ENCODE measurements at places on chromosomes 5 and 9.

DNA sequence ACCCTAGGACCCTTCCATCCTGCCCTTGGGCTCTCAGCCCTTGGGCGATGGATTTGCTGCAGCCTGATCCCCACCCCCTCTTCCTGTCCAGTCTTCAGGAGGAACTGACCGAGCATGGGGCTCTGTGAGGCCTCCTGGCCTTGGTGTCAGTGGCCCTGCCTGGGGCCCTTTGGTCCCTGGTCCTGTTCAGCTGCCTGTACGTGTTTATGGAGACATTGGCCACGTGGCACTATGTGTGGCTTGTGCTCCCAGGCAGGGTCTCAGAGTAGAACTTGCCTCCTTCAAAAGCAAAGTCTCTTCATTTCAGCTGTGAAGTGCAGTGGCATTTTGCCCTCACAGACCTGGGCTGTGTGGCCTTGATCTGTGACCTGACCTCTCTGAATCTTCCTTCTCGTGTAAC, 11.1 kb downstream of the FCN2 start:
- no peak overlapping the region for H3K4me3 ChIP-seq
- peaks cover 2% of the 10 kb centered on the region for H3K4me1 ChIP-seq
- H3K27ac ChIP-seq, result no peak overlapping the region
- no peaks in the 10 kb centered on the region for H3K36me3 ChIP-seq
- DNase-seq, result no peak
- H3K27me3 ChIP-seq, result no peaks in the 10 kb centered on the region

- H3K36me3 ChIP-seq, result no peaks in the 10 kb centered on the region
- no peaks in the 10 kb centered on the region for H3K4me1 ChIP-seq
- H3K4me3 ChIP-seq, result no peak overlapping the region
- H3K27ac ChIP-seq, result no peak overlapping the region
Observed at GRCh38 chr5:51632793-51633192, 249.5 kb downstream of the ISL1 start.

- H3K27ac ChIP-seq, result no peak overlapping the region
- DNase-seq, result no peak
- no peak overlapping the region for H3K4me3 ChIP-seq
- H3K4me1 ChIP-seq, result no peaks in the 10 kb centered on the region
- H3K36me3 ChIP-seq, result no peaks in the 10 kb centered on the region
Observed at GRCh38 chr9:101586651-101587050, 8.1 kb downstream of the PPP3R2 start.

DNA sequence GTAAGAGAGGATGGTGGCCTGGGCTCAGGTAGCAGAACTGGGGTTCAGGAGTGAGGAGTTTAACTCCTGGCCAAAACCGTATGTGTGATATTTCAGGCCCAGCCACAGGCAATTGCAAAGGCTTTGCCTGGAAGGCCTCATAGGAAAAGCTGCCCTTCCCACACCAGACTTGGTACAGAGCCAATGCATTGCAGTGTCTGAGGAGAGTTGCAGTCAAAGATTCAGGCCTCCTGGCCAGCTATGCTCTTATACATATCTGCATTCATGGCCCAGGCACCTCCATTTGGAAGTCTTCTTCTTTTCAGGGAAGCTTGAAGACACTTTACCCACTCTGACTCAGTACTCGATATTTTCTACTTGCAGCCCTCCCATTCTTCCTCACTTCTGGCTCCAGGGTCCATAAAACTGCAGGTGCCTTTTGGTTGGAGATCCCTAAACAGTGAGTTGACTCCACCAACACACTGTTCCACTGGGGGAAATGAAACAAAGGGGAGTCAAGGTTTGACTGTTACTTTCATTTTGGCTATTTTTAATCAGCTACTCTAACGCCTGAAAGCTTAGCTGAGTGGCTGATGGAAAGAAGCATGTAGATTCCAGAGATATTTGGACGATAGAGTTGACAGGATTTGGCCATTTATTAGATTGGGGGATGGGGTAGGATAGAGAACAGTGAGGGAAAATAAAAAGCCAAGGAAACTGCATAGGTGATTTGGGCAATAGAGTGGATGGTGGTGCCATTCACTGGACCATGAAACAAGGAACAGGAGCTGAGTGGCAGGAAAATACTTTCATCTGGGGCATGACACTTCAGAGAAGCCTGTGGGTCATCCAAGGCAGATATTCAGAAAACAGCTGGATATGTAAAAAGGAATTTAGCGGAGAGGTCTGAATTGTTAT, 30.6 kb upstream of the IL33 start:
- H3K4me3 ChIP-seq, result no peak overlapping the region
- H3K4me1 ChIP-seq, result no peaks in the 10 kb centered on the region
- H3K27ac ChIP-seq, result no peak overlapping the region
- no peak for DNase-seq
- H3K27me3 ChIP-seq, result no peaks in the 10 kb centered on the region

GRCh38 chr5:39829441-39829840, 404.7 kb upstream of the DAB2 start:
- H3K4me1 ChIP-seq, result no peaks in the 10 kb centered on the region
- H3K27ac ChIP-seq, result no peak overlapping the region
- no peaks in the 10 kb centered on the region for H3K27me3 ChIP-seq
- no peak for DNase-seq
- H3K4me3 ChIP-seq, result no peak overlapping the region
- H3K36me3 ChIP-seq, result no peaks in the 10 kb centered on the region

DNA sequence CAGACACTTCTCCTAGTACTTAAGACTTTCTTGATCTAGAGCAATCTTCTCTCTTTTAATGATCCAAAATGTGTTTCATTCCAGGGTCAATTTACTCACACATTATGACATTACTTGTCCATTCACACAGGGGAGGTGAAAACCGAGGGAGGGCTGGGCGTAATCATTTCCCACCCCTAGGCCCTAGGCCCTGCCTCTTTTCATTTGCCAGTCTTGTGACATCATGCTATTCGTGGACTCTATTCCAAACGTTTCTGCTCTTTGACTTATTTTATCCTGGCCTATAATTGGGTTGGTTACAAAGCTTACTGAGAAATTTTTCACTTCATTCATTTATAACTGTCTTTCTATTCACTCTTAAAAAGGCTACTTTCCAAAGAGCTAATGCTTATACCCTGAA, 2.4 kb downstream of the DCAF12 start:
- H3K27ac ChIP-seq, result no peak overlapping the region
- no peaks in the 10 kb centered on the region for H3K27me3 ChIP-seq
- DNase-seq, result no peak
- H3K36me3 ChIP-seq, result no peaks in the 10 kb centered on the region

DNA sequence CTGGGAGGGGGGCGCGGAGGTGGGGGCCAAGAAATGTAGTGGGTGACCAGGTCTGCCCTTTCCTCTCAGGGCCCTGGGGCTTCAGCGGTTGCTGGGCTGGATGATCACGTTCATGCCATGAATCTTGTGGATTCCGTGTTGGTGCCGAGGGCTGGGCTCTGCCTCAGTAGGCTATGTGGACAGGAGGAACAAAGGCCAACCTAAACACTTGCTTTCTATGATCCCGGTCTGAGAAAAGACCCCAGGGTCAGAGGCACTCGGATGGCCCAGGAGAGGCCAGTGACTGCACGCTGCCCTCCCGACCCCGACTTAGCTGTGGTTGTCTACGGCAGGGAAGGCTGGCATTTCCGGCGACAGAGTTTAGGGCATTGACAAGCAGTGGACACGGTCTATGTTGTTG, 26.6 kb downstream of the PHF2 start:
- H3K36me3 ChIP-seq, result no peaks in the 10 kb centered on the region
- peaks cover 15% of the 10 kb centered on the region for H3K4me1 ChIP-seq
- no peaks in the 10 kb centered on the region for H3K27me3 ChIP-seq
- DNase-seq, result peak; percentile 50
- H3K27ac ChIP-seq, result no peak overlapping the region

- peaks cover 4% of the 10 kb centered on the region for H3K27me3 ChIP-seq
- H3K4me1 ChIP-seq, result no peaks in the 10 kb centered on the region
- no peak for DNase-seq
- no peak overlapping the region for H3K4me3 ChIP-seq
- no peak overlapping the region for H3K27ac ChIP-seq
Observed at GRCh38 chr5:80033513-80033912, 1.6 kb upstream of the THBS4 start.

DNA sequence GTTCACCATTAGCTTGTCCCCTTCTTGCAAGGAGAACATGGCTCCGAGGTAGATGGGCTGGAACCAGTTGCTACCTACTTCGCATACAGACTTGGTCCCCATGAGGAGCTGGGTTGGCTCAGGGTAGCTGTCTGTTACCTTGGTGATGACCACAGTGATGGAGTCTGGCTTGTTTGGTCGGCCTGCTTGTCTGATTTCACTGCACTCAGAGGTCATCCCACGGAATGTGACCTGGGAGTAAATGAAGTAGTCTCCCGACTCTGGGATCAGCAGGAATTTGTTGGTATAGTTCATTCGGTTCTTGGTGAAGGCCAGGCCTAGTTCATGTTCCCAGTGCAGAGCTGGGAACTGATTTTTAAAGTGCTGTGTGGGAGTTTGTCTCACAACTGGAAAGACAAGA, 15.3 kb downstream of the TNFSF15 start:
- no peaks in the 10 kb centered on the region for H3K36me3 ChIP-seq
- H3K27me3 ChIP-seq, result no peaks in the 10 kb centered on the region
- no peak overlapping the region for H3K27ac ChIP-seq
- no peak for DNase-seq
- no peaks in the 10 kb centered on the region for H3K4me1 ChIP-seq
- no peak overlapping the region for H3K4me3 ChIP-seq

- DNase-seq, result no peak
- H3K27me3 ChIP-seq, result no peaks in the 10 kb centered on the region
- H3K36me3 ChIP-seq, result no peaks in the 10 kb centered on the region
- no peak overlapping the region for H3K4me3 ChIP-seq
- H3K27ac ChIP-seq, result no peak overlapping the region
Observed at GRCh38 chr5:50697739-50698138, 31.3 kb downstream of the PARP8 start.

GRCh38 chr9:14882090-14882489, 28.1 kb downstream of the FREM1 start:
- no peaks in the 10 kb centered on the region for H3K4me1 ChIP-seq
- no peaks in the 10 kb centered on the region for H3K27me3 ChIP-seq
- H3K27ac ChIP-seq, result no peak overlapping the region
- DNase-seq, result no peak

- peaks cover 3% of the 10 kb centered on the region for H3K4me1 ChIP-seq
- H3K27me3 ChIP-seq, result no peaks in the 10 kb centered on the region
- no peak overlapping the region for H3K4me3 ChIP-seq
- DNase-seq, result no peak
- H3K27ac ChIP-seq, result no peak overlapping the region
Observed at GRCh38 chr9:17219261-17219660, 84.4 kb downstream of the CNTLN start.

DNA sequence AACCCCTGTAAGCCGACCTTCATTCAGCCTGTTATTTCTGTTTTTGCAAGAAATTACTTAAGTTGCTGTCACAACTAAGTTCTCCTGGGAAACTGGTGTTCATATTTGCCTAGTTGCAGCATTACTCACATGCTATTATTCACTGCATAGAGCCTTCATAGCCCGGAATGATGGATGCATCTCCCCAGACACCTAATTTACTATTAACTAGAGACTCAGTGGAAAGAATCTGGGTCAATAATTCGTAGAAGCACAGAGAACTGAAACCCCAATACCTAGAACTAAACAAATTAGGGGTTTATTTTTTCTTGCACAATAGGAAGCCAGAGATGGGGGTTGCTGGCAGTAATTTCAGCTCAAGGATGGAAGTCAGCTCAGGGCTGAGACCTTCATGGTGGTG, 45.7 kb upstream of the FAM170A start:
- no peaks in the 10 kb centered on the region for H3K27me3 ChIP-seq
- H3K4me3 ChIP-seq, result no peak overlapping the region
- no peaks in the 10 kb centered on the region for H3K36me3 ChIP-seq
- no peak for DNase-seq
